ENCODE measurements at places on chromosomes 12 and 14. TPM values are rescaled to one million over a fixed set of nuclear protein-coding genes. Genes with fewer than 3 reads are reported as not detected.

OTOGL gene
- not detected for polyA plus RNA-seq

DNA sequence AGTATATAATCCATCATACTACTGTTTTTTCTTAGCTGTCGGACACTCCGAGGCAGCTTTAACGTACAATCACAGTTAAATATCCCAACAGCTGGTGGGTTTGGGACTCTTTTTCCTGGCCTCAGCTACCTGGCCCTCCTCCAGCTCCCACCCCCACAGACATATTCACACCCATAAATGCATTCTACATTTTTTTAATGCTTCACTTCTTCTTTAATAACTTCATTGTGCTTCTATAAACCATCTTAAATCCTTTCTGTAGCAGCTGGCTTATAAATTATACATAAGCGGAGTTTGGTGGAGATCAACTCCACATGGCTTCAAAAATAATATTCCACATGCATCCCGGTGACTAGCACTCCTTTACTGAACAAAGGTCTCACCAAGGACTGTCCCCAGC is 33.3 kb downstream of the TDG start:
- no peak for DNase-seq

- no peak for DNase-seq
Observed at GRCh38 chr12:19105463-19105862, 24.1 kb upstream of the PLEKHA5 start.

DNA sequence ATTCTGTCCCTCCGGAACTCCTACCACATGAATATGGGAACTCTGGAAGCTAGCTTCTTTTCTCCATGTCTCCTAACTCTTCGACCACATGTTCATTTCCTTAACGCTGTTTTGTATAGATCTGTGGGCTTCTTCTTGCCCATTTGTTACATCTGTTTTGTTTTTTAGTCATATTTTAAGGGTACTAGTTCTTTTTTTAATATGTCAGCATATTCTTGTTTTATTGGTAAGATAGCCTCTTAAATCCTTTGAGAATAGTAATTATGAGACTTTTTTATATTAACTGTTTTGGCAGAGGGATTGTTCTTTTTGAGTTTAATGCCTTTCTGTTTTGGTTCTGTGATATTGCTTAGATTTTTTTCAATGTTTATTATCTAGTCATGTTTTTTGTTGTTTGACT is 70.5 kb downstream of the VRK1 start:
- DNase-seq, result no peak

- no peak for DNase-seq
Observed at GRCh38 chr12:17680220-17680619, 409.8 kb downstream of the RERGL start.
